ENCODE measurements at places on chromosomes 11 and 22. TPM values are rescaled to one million over a fixed set of nuclear protein-coding genes. Genes with fewer than 3 reads are reported as not detected.

The NTM gene
- total RNA-seq = 3.6 TPM

The MAPK8IP2 gene
- 0.69 TPM for total RNA-seq

The CHRM1 gene
- total RNA-seq = not detected

The OR2AG1 gene
- total RNA-seq = not detected

The TSSK2 gene
- not detected for total RNA-seq

The KRTAP5-7 gene
- not detected for total RNA-seq

- no peaks in the 10 kb centered on the region for H3K36me3 ChIP-seq
- no peaks in the 10 kb centered on the region for H3K27me3 ChIP-seq
- no peak for DNase-seq
- H3K4me3 ChIP-seq = no peak overlapping the region
- H3K4me1 ChIP-seq = peaks cover 11% of the 10 kb centered on the region
Measured at GRCh38 chr11:117073539-117073938, 24.7 kb downstream of the SIK3 start.

DNA sequence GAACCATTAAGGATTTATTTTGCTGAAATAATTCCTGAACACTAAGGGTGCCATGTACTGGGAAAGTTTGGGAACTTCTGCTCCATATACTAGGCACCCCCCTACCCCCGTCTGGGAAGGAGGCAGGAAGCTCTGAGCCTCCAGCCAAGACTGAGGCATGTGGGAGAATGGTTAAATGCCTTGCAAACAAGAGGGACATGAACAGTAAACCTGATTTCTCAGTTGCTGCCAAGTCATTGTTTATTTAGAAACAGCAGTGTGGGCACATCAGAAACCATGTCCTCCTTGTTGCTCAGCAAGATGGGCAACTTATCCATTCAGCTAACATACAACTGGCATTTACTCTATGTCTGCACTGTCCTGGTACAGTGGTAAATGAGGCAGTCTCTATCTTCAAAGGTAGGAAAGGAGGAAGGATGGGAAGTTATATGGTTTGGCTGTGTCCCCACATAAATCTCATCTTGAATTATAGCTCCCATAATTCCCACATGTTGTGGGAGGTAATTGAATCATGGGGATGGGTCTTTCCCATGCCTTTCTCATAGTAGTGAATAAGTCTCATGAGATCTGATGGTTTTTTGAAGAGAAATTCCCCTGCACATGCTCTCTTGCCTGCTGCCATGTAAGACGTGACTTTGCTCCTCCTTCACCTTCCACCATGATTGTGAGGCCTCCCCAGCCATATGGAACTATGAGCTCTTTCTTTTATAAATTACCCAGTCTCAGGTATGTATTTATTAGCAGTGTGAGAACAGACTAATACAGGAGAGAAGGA, 459.1 kb downstream of the MIAT start:
- DNase-seq = no peak
- no peak overlapping the region for H3K27ac ChIP-seq
- no peaks in the 10 kb centered on the region for H3K4me1 ChIP-seq
- no peak overlapping the region for H3K4me3 ChIP-seq
- H3K36me3 ChIP-seq = no peaks in the 10 kb centered on the region
- peaks cover 1% of the 10 kb centered on the region for H3K27me3 ChIP-seq

DNA sequence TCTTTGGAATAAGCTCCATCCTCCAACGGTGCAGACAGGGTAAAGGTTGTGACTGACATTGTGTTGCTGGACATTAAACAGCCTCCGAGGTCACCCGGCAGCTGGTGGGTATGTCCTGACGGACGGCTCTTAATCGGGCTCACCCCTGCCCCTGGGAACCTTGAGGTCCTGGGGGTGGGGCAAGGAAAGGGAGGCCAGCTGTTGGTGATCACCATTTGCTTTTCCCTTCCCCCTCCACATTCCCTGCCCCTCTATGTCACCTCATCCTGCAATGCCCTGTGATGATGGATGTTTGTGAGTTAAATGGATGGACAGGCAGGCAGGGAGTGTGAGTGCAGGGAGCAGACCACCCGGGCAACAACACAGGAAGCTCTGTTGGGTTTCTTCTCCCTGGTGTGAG, 26.3 kb downstream of the APLNR start:
- peaks cover 6% of the 10 kb centered on the region for H3K36me3 ChIP-seq
- H3K4me1 ChIP-seq = peaks cover 51% of the 10 kb centered on the region
- H3K27ac ChIP-seq = peak overlapping the region; percentile 67
- no peak overlapping the region for H3K4me3 ChIP-seq
- DNase-seq = no peak

DNA sequence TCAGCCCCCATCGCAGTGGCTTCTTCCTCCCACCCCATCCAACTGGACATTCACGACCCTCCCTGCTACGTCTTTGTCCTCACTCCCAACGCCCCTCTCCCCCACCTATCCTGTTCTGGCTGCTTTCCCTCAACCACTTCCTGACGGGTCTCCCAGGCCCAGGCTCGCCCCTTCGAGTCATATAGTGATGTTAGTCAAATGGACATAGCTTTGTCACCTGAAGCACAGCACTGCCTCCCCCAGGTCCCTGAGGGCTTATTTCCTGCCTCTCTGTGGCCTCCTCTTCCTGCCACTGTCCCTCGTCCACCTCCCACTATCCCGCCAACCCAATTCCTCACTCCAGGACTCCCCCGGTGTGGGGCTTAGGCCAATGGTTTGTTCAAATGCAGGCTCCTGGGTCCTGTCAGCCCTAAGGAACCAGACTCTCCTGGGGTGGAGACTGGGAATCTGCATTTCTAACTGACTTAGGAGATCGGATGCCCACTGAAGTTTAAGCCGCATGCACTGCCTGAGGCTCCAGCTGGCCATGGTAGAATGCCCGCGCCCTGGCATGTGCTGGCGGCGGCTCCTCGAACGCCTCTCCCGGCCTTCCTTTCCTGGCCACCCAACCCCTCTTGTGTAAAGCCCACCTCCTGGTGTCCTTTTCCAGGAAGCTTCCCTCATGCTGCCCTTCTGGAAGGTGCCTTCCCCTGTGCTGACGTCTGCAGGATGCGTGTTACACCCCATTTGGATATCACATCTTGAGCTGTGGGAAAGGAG, 18.3 kb downstream of the SUN2 start:
- DNase-seq = no peak
- H3K36me3 ChIP-seq = peaks cover 40% of the 10 kb centered on the region
- H3K27me3 ChIP-seq = peaks cover 9% of the 10 kb centered on the region

DNA sequence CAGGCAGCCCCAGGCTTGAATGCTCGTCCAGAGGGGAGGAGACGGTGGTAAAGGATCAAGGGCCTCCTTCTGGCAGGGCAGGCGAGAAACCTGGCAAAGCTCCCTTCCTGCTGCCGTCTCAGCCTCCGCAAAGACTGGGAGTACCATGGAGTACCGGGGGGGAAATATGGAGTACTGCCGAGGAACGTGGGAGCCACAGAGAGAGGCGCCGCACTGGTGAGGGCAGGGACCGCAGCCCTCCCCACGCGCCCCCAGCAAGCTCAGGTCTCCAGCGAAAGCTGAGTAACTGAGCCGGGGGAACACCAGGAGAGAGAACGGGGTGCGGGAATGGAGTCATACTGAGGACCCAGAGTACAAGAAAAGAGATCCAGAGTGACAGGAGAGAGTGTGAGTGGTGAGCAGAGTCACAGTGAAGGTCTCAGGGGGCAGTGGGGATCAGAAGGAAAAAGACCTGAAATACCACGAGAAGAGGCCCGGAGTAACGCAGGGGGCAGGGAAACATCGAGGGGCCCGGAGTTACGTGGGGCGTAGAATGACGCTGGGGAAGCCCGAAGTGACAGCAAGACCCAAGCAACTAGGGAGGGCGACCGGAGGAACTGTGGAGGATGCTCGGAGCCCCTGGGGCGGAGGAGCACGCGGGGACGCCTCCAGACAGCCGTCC, 740 bp downstream of the EML3 start:
- DNase-seq = peak; percentile 21
- peaks cover 19% of the 10 kb centered on the region for H3K4me1 ChIP-seq
- H3K4me3 ChIP-seq = peak overlapping the region; percentile 94
- peaks cover 18% of the 10 kb centered on the region for H3K27me3 ChIP-seq

DNA sequence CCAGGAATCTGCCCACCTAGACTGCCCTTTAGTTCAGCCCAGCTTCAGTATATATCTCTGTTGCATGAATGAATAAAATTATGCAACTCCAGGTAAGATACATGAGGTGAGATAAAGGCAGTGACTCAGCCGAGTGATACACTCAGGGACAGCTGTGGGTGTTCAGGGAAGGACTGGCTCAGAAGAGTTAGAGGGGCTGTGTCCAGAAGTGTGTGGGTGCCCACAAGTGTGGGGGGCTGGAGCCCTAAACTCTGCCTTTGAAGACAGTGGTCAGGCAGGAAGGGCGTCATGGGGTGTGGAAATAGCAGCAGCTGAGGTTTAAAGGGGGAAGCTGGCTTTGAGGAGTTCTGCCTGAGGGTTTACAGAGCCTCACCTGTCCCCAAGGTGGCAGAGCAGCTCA, 8.3 kb downstream of the FTH1 start:
- peaks cover 9% of the 10 kb centered on the region for H3K27me3 ChIP-seq
- peaks cover 9% of the 10 kb centered on the region for H3K36me3 ChIP-seq
- H3K4me3 ChIP-seq = no peak overlapping the region
- no peak overlapping the region for H3K27ac ChIP-seq
- peaks cover 8% of the 10 kb centered on the region for H3K4me1 ChIP-seq

- H3K4me1 ChIP-seq = peaks cover 2% of the 10 kb centered on the region
- H3K36me3 ChIP-seq = peaks cover 18% of the 10 kb centered on the region
- no peak overlapping the region for H3K27ac ChIP-seq
- DNase-seq = no peak
- H3K4me3 ChIP-seq = no peak overlapping the region
Measured at GRCh38 chr11:108483163-108483562, 15.0 kb downstream of the POGLUT3 start.

DNA sequence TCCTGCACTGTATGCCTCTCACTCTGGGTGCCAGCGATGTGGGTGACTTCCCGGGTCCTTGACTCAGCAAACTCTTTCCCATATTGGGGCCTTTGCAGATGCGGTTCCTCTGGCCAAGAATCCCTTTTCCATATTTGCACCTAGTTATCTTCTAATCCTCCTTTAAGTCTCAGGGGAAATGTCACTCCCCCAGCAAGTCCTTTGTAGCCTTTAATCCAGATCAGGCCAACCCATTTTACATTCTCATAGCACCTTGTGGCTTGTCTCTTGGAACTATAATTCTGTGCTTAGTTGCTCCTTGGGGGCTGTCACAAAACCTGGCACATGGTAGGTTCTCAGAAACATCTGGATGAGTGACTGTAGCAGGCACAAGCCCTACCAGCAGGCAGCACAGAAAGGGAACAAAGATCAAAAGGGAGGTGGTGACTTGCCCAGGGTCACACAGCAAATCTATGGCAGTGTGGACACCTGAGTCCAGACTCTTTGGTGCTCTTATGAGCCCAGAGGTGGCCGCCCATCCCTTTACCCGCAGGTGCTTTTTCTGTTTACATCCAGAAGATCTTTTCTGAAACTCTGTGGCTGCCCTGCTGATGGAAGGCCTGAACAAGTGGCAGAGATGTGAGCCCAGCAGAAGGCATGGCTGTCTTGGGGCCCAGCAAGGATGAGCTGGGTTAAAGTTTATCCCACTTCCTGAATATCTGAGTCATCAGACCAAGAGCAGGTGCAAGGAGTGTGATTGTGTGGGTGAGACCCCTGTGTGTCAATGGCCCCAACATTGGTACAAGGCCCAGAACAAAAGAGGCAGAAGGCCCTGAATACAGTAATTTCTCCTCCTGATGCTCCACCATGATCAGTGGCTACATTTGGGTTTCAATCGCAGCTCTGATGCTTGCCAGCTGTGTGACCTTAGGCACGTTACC, 78.6 kb upstream of the GRK3 start:
- H3K4me3 ChIP-seq = peak overlapping the region; percentile 2
- peaks cover 57% of the 10 kb centered on the region for H3K36me3 ChIP-seq
- peaks cover 1% of the 10 kb centered on the region for H3K27me3 ChIP-seq
- peak overlapping the region; percentile 2 for H3K27ac ChIP-seq

- peaks cover 31% of the 10 kb centered on the region for H3K4me1 ChIP-seq
- H3K27me3 ChIP-seq = peaks cover 13% of the 10 kb centered on the region
- no peak overlapping the region for H3K4me3 ChIP-seq
- no peak for DNase-seq
- peaks cover 32% of the 10 kb centered on the region for H3K36me3 ChIP-seq
Measured at GRCh38 chr11:11425806-11426205, 72.8 kb upstream of the CSNK2A3 start.

DNA sequence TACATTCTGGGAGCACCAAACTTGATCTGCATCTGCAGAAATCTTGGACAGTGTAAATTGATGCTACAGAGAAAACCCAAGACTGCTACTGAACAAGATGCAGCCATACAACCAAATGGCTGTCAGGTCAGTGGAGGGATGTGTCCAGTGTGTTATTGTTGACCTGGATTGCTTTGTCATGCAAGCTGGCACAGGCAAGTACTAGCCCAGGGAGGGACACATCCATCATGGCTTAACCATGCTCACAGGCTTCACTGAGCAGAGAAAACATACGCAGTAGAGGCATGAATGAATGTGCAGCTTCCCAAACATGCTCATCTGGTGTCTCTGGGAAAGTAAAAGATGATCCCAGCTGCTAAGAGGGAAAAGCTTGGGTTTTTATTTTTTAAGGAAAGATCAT, 93.6 kb downstream of the MTNR1B start:
- DNase-seq = no peak
- H3K4me3 ChIP-seq = no peak overlapping the region

DNA sequence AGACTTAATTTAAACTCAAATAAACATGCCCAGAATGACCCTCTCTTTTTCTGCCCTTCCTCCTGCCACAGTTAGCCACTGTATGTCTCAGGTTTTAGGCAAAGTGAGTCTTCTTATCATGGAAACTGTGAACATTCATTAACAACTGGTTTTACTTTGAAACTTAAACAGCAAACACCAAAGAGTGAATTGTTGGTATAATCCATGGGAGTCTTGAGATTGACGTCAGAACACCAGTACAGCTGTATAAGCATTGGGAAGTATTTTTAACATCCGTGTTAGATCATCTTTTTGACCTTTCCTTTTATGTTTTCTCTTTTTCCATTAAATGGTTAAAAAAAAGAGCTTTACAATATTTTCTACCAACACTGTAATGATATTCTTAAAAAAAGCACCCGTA, 38.9 kb downstream of the ARHGEF12 start:
- no peak for DNase-seq
- peaks cover 8% of the 10 kb centered on the region for H3K36me3 ChIP-seq
- H3K4me1 ChIP-seq = peaks cover 23% of the 10 kb centered on the region
- H3K27me3 ChIP-seq = no peaks in the 10 kb centered on the region
- H3K27ac ChIP-seq = no peak overlapping the region

- no peaks in the 10 kb centered on the region for H3K36me3 ChIP-seq
- H3K4me1 ChIP-seq = peaks cover 25% of the 10 kb centered on the region
- H3K4me3 ChIP-seq = no peak overlapping the region
- no peak overlapping the region for H3K27ac ChIP-seq
- no peak for DNase-seq
- peaks cover 33% of the 10 kb centered on the region for H3K27me3 ChIP-seq
Measured at GRCh38 chr11:124863826-124864165, 1.4 kb upstream of the ROBO3 start.

- no peaks in the 10 kb centered on the region for H3K36me3 ChIP-seq
- no peak for DNase-seq
- H3K27ac ChIP-seq = peak overlapping the region; percentile 76
- peaks cover 5% of the 10 kb centered on the region for H3K27me3 ChIP-seq
- peaks cover 34% of the 10 kb centered on the region for H3K4me1 ChIP-seq
Measured at GRCh38 chr11:128586689-128587088, 669 bp downstream of the ETS1 start.

- H3K27me3 ChIP-seq = peaks cover 3% of the 10 kb centered on the region
- peaks cover 19% of the 10 kb centered on the region for H3K4me1 ChIP-seq
- no peak for DNase-seq
- no peak overlapping the region for H3K4me3 ChIP-seq
Measured at GRCh38 chr11:19988598-19988997, 171.7 kb downstream of the DBX1 start.

GRCh38 chr11:102419181-102419580, 33.4 kb downstream of the TMEM123 start:
- no peaks in the 10 kb centered on the region for H3K4me1 ChIP-seq
- no peak overlapping the region for H3K27ac ChIP-seq
- no peak for DNase-seq
- H3K27me3 ChIP-seq = no peaks in the 10 kb centered on the region

All from endothelial cell (in vitro differentiated cells).